GM19239 (cell line): ENCODE measurements at places on chromosomes 13 and 19.

- DNase-seq, result no peak
Observed at GRCh38 chr13:92609376-92609775, 617.2 kb upstream of the GPC6 start.

DNA sequence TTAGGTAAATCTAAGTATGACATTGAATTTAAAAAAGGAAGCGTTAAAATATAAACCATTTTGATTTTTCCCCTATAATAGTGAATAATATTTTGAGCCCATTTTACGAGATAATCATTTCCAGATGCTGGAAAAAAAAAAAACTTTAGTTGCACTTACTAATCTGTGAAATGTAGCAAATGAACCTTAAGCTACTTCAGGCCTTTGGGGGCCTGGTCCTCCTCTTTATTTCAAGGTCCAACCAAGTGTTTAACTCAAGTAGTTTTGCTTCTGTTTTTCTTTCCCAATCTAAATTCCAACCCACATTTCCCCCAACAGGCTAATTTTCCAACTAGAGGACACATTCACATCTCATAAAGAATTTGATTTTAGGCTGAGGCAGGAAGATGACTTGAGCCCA is 101.2 kb downstream of the TNFRSF19 start:
- no peak for DNase-seq

DNA sequence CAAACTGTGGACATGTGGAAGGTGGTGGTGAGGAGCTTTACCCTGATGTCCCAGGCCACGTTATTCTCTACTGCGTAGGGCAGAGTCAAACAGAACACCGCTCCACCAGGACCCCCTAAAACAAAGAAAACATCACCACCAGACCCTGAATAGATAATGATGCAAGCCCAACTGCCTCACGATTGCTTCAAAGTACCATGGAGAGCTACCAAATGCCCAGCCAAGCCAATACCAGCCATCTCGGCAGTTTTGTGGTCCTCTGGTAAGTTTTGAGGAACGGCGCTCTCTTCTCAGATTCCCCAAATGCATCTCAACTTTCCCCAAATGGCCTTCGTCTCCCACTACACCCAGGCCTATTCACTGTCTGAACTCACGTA is 5.6 kb downstream of the RANBP3 start:
- DNase-seq, result no peak

DNA sequence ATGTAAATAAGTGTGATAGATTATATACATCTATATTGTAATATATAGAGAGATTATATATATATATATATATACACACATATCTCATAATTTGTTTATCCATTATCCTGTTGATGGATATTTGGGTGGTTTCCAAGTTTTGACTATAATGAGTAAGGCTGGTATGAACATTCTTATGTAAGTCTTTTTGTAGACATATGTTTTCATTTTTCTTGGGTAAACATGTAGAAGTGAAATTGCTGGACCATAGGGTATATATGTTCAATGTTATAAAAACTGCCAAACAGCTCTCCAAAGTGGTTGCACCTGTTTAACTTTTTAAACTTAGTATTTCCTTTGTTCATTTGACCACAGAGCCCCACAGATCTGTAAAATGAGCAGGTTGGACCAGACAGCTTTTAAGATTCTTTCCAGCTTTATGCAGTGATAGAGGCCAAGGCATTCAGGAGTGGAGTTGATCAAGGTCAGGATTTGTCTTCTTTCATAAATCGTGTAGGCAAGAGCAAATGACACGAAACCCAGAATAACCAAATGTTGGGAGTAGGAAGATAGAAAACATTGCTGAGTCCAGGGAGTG is 21.7 kb upstream of the KATNAL1 start:
- DNase-seq, result no peak

DNA sequence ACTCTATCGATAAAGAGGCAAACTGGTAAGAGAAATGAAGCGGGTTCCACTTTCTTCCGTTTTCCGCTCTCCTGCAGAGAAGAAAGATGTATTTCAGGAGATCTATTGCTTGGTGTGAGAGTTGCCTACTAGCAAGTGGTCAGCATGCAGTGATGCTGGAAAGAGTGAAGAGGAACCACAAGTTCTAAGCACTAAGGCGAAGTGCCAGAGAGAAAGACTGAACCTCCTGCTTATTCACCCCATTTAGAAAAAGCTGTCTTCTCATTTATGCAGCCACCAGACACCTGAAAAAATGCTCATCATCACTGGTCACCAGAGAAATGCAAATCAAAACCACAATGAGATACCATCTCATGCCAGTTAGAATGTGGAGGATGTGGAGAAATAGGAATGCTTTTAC is 78.7 kb upstream of the GPC6 start:
- DNase-seq, result no peak

DNA sequence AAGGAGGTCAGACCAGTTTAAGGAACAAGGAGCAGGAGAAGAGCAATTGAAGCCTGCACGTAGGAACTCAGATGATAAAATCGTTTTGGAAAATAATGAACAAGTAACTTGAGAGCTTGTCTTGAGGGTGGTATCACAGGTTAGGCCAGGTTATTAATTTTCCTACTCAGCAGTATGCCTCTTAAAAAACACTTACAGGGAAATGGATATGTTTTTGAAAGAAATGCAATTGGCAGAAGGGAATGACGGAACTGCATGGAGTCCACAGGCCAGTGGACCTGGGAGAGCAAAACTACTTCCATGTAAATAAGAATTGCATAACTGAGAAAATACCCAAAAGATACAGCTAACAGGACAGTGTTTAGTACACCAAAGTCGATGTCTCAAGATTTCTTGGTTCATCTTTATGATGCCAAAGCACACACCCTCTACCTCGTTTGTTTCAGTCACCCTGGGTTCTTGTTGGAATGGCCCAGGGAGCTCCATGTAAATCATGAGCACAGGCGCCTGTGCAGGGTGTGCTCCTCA is 35.2 kb downstream of the MBNL2 start:
- DNase-seq, result no peak

GRCh38 chr13:29664591-29664990 is 69.1 kb upstream of the SLC7A1 start:
- no peak for DNase-seq

DNA sequence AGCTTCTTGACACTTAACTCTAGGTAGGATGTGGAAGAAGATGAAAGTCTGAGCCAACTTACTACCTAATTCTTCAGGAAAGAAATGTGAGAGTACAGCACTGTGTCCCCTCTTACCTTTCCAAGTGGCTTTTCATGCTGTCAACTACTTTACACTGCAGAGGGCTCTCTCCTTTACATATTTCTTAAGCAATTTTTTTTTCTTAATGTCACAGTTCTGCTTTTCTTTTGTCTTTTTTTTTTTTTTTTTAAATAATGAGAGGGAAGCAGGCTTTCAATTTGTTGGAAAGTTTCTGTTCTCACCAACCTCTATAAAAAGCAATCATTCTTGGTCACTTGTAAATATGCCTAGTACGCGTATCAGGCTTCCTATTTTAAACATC is 212.7 kb upstream of the MIR17HG start:
- no peak for DNase-seq

DNA sequence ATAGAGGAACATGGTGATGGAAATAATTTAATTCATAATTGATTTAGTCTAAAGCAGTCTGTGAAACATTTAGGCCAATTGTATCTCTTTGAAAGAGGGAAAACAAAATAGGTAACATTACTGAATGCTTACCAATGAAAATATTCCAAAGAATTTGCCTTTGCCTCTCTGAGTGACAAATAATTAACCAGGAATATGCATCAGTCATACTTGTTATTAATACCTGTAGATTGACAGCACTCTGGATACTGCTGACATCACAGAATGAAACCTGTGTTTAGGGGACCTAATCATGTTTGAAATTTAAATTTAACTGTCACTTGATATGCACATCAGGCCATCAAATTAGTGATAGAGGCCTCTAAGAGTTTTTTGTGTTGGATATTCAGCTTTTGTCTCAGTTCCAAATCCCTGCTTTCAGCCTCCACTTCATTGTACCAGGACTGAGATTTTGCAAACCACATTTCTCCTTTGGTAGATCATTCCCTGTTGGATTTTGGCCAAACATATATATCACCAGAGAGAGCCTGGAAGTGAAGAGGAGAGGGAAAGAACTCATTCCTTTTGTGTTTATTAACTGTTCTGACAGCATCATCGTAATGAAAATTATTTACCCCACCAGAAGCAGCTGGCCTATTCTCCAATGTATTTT is 64.8 kb upstream of the KLHL1 start:
- DNase-seq, result no peak

DNA sequence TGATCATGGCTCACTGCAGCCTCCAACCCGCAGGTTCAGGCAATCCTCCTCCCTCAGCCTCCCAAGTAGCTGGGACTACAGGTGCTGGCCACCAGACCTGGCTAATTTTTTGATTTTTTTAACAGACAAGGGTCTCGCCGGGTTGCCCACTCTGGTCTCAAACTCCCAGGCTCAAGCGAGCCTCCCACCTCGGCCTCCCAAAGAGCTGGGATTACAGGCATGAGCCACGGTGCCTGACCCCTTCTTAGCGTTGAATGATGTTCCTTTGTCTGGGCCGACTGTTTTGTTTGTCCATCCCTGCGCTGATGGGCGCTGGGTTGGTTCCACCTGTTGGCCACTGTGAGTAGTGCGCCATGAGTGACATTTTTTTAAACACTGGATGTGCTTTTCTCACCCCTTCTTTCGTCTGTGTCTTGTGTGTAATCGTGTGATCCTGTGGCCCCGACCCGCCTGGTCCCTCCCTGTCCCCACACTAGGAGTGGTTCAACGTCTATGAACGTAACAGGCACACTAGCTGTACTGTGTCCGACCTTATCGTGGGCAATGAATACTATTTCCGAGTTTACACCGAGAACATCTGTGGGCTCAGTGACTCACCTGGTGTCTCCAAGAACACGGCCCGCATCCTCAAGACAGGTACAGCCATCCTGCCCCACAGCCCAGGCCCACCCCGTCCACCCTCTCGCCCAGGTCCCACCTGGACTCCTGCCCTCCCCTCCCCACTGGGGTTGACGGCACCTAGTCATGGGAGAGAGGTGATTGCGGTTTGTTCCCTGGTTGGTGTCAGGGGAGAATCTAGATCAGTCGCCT is 15.0 kb upstream of the EMC10 start:
- peak; percentile 94 for DNase-seq

DNA sequence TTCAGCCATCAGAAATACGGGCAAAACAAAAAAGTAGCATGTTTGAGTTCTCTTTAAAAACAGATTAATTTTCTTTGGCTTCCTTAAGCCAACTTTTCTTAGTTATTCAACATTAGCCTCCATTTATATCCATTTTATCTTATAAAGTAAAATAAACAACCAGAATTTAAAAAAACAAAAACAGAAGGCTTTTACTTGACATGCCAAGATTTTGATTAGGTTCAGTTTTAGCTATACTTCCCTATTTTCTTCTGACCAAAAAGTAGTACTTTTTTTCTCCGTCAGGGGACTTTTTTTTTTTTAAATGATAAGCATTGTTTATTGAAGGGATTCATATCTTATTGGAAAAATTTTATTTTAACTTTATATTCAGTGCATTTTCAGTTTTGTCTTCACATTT is 18.1 kb downstream of the RNASEH2B start:
- no peak for DNase-seq

- DNase-seq, result no peak
Observed at GRCh38 chr19:5977222-5977784, 637 bp downstream of the RANBP3 start.

DNA sequence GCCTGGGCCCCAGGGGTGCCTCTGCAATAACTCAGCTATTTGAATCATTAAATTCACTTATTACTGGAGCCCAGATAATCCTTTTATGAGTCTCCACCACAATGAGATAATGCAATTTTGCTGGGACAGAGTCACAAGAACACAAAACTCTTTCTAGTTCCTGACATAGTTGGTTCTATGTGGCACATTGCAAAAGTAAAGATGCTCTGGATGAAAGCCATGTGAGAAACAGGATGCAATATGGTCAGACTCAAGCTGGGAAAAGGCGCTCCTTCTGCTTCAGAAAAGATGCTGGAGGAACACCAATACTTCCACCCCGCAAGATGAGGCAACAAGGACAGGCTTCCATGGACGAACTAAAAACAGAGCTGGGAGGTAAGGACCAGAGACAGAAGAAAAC is 5.7 kb downstream of the ANKRD27 start:
- no peak for DNase-seq

DNA sequence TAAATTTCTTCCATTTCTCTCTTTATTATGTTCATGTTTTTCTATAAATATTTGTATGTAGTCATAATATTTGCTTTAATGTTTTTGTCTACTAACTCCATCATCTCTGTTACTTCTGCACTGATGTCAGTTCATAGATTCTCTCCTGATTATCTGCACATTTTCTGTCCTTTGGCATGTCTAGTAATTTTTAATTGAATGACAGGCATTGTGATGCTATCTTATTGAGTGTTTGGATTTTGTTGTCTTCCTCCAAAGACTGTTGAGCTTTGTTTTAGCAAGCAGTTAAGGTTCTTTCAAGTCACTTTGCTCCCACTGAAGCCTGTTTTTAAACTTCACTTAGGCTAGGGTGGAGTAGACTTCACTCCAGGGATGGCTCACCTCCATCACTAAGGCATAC is 276.8 kb downstream of the DLEU7 start:
- no peak for DNase-seq

GRCh38 chr13:112119192-112120030 is 52.5 kb downstream of the SOX1 start:
- no peak for DNase-seq

GRCh38 chr13:101111894-101112293 is 304.4 kb downstream of the NALCN start:
- DNase-seq, result no peak

- no peak for DNase-seq
Observed at GRCh38 chr19:48441360-48442050, 4.3 kb upstream of the GRWD1 start.

- no peak for DNase-seq
Observed at GRCh38 chr13:21884965-21885567, 214.2 kb downstream of the FGF9 start.

GRCh38 chr13:30884543-30884942 is 21.5 kb upstream of the MEDAG start:
- no peak for DNase-seq

DNA sequence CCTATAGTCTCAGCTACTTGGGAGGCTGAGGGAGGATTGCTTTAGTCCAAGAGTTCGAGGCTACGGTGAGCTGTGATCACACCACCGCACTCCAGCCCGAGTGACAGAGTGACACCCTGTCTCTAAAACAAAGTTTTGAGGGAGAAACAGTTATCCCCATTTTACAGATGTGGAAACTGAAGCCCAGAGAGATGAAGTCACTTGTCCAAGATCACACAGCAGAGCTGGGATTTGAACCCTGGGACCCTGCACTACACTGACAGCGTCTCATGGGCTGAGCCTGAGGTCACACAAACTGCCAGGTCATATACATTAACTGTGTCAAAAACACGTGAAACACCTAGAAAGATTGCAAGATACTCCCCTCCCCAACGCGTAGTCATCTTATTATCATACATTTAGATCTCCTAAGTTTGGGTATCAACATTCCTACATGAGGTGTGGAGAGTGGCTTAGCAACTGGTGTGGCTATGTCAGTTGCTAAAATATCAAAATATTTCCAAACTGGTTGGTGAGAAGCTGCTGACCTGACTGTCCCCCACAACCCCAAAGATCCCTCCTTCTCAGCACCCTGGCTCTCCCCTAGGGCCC is 8.2 kb downstream of the FCGBP start:
- no peak for DNase-seq

DNA sequence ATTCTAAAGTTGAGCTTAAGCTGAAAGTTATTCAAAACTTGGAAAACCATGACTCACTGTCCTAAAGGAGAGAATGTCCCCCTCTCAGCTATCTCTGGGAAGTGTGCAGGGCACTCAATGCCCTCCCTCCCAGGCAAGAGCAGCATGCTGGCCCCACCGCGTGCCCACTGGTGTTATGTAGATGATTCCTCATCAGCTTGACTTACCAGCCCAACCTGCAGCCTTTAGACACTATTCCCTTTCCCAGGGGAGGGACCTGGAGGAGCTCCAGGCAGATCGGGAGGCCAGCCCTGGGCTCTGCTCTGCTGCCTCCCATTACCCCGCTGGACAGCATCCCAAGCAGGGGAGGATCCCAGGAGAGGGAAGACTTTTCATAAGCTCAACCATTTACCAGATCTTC is 124.6 kb downstream of the FGF14 start:
- no peak for DNase-seq
